Activated CD4-positive, alpha-beta memory T cell treated with anti-CD3 and anti-CD28 coated beads, Interleukin-2, amount 10 ng/mL, durations not matched to agents 7 days and 5 days (primary cell): ENCODE measurements at places on chromosomes 7 and 10.

- DNase-seq, result no peak
Observed at GRCh38 chr7:153943861-153944260, 108.3 kb upstream of the DPP6 start.

DNA sequence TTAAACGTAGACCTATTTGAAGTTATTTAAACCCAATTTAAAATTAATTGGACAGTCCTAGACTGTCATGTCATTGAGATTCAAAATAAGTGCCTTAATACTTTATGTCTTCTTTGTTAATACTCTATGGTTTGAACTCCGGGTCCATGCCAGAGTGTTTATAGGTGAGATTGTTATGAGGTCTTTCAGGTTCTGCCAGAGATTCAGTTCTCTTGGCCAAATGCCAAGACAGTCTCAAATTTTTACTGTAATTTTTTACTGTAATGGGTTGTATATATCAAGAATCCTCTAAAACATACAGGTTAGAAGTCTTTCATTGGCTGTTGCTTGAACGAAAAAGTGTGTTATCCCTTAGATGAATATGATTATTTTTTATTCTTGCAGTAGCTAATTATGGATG lies 3.9 kb downstream of the ADD3 start:
- no peak for DNase-seq

- no peak for DNase-seq
Observed at GRCh38 chr7:38600741-38601140, 30.4 kb downstream of the AMPH start.

DNA sequence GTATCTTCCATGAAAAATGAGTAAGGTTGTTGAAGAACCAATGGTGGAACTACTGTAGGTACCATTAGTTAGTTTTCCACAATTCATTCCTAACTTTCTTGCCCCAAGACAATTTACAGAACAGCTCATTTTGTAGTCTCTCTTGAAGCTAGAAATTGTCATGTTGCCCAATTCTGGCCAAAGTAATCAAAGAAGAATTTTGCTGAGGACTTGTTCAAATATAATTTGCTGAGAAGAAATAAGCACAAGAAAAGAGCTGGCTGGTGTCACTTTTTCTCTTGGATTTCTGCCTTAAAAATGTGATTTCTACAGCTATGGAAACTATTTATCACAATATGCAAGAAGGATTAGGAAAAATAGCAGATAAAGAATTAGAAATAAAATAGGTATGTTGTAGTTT lies 199.2 kb upstream of the SEMA3A start:
- DNase-seq, result no peak

GRCh38 chr7:70143075-70144044 lies 545.1 kb downstream of the AUTS2 start:
- no peak for DNase-seq

DNA sequence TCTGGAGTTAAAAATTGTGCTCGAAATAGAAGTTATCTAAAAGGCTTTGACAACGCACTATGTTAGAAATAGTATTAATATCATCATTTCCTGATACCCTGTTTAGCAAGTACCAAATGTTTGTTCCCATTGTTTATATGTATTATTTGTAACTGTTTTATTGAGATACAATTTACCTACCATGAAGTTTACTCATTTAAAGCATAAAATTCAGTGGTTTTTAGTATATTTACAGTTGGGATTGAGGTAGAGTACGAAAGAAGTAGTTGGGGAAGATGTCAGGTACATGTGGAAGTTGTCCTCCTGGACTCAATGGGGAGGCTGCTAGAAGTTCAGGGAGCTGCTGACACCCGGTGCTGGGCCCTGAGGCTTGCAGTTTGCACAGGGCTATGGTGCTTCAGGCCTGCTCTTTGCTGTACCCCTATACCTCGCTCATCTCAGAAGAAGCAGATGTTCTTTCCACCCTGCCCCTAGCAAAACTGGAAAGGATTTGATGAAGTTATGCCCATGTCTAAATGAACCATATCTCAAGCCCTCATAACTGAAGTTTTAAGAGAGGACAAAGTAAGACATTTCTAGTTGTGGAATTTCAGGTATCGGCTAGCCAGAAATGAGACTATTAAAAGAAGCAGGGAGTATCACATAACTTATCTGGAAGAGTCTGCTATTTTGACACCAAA lies 25.2 kb upstream of the WNT16 start:
- DNase-seq, result no peak

GRCh38 chr7:36440880-36441279 lies 51.2 kb downstream of the ANLN start:
- no peak for DNase-seq

GRCh38 chr7:37683246-37684120 lies at the start of gene GPR141:
GPR141 (plus strand) TSS chr7:37683766; CDS start chr7:37740394, 56,628 bp downstream.
- no peak for DNase-seq

GRCh38 chr7:80622541-80622940 lies 15.9 kb upstream of the CD36 start:
- no peak for DNase-seq

DNA sequence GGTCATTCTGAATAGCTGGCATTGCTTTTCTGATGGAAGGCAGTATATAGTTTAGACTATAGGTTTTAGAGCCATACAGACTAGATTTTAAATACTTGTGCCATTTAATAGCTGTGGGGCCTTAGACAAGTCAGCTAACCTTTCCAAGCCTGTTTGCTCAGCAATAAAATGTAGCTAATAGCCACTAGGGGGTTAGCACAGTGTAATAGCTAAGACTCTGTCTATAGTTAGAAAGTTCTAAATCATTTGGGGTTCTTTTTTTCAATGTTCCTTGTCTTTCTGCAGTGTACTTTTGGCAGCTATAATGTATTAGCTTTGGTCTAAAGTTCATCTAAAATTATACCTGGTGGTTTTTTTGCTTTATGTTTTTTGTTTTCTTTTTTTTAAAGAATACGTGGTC lies 7.5 kb upstream of the KIFBP start:
- DNase-seq, result no peak

DNA sequence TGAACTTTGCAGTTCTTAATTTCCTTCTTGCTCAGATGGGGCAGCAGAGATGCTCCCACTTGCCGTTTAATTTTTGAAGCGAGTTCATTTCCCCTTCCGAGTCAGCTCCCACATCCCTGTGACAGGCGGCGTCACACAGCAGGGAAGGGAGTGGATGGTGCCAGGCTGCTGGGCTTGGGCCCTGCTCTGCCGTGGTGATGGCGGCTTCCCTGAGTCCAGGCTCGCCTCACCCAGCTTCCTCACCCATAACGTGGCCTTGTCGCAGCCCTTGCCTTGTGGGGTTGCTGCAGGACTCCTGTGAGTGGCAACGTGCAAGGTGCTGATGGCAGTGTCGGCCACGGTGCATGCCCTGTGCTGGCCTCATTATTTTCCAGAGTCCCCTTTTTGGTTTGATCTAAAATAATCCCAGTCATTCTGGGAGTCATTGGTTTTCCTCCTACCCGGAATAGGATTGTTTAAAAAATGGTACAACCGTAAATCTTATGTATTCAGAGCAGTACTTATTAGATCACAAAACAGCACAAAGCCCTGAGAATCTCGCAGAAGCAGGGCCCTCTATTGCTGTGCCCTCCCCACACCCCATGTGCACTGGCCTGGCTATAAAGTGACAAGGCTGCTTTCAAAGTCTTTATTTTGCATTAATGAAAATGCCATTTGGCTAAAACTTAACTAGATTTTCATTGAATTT lies 260.1 kb downstream of the WDR37 start:
- no peak for DNase-seq

DNA sequence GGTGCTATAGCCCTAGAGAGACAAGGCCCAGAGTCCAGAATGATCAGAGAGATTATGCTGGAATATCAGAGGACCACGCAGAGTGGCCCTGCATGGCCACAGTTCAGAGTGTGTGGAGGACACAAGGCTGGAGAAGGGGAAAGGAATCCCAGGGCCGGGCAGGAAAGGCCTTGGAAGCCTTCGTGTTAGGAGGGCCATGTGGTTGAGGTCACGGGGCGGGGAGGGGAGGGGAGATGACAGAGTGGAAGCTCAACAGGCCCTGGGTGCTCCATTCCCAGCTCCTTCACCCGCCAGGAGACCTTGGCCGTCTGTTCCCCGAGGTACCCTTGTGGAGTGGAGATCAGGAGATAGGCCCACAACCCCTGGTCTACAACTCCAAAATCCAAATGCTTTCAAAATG lies 13.2 kb upstream of the EN2 start:
- no peak for DNase-seq

GRCh38 chr7:45072131-45073030 lies 16.4 kb downstream of the NACAD start:
- DNase-seq, result no peak

- no peak for DNase-seq
Observed at GRCh38 chr7:19066170-19066569, 51.3 kb downstream of the TWIST1 start.

DNA sequence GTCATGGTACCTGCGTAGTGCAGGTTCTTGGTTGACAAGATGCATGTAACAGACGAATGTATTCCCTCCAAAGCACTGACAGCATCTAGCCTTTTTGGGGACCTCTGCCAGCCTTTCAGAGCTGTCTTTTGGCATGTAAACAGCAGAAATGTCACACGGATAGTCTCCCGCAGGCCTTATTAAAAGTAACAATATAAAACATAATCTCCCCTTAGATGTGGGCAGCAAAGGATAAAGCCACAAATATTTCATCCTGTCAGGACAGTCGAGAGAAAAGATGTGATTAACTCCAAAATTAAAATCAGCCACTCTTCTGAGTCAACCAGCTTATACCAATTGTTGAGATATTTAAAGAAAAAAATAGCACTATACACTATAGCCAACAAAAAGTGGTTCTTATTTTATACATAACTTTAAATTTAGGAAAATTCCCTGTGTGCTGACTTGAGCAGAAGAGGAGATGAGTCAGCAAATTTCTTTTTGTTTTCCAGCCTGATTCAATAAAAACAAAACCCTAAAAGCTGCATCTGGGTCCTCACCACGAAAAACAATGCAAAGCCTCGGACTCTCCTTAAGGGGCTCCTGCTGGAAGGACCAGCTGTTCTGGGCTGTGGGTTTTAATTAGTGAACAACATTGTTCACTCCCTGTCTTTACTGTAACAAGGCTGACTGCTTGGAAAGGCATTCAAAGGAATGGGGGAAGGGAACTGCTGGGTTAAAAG lies 240.2 kb downstream of the ADAM12 start:
- no peak for DNase-seq

DNA sequence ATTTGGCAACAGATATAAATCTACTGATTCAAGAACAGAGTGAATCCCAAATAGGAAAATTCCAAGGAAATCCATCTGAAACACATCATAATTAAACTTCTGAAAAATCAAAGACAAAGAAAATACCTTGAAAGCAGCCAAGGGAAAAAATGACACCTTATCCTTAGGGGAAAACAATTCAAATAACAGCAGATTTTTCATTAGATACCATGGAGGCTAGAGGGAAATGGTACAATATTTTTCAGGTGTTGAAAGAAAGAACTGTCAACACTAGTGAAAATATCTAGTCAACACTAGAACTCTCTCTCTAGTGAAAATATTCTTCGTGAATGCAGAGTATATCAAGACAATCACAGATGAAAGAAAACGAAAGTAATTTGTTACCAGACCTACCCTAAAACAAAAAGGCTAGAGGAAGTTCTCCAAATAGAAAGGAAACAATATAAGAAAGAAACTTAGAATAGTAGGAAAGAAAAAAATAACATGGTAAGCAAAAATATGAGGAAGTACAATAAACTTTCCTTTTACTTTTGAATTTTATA lies 5.7 kb upstream of the FAM241B start:
- no peak for DNase-seq

DNA sequence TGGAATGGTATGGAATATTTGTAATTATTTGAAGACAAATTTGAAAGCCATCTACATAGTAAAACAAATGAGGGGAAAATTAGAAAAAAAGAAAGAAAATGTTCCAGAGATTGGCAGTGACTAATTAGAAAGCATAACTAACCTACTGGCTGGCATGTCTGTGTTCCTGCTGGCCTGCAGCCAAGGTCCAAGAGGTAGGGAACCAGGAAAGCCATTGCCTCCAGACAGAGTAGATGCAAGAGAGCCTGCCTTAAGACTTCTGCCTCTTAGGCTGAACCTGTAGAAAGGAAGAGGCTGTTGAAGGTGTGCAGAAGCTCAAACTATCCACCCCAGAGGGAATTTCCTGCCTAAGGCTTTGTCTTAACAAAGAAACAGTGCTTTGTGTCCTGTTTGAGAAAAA lies 982.0 kb downstream of the SORCS1 start:
- DNase-seq, result no peak

DNA sequence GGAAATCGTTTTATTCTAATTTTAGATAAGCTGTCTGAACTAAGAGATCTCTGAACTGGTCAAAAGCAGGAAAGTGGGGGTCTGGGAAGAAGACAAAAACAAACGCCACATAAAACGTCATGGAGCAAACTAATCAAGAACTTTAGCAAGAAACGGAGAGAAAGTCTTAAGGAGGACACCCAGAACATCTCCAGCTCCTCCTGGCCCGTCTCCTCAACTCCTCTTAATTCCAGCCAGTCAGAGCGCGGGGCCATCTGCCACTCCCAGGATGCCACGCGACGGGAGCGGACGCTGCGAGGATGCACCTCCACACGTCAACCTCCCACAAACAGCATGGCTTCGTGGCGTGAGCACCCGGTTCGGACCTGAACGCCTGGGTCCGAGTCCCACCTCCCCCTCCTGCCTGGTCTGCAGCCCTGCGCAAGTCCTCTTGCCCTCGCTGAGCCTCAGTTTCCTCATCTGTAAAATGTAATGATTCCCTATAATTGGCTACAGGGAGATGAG lies 598 bp downstream of the MMS19 start:
- peak; percentile 82 for DNase-seq

DNA sequence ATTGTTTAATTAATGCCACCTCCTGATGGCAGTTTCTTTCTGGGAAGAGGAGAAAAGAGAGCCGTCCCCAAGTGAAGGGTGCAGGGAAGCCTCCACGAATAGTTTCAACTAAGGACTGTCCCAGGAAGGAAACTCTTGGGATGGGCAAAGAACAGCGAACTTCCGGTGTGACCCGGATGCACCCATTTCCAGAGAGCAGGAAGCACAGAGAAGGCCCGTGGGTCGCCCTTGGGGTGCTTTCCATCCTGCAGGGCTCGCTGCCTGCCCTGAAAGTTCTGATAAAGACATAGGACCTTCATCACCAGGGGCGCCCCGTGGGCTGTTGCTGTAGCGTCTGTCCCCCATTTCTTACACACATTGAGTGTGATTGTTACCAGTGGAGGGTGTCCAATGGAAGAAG lies 27.0 kb downstream of the GTF2I start:
- no peak for DNase-seq

GRCh38 chr7:20158684-20159083 lies 58.5 kb downstream of the MACC1 start:
- no peak for DNase-seq

- DNase-seq, result no peak
Observed at GRCh38 chr7:21651697-21652096, 108.9 kb downstream of the DNAH11 start.

DNA sequence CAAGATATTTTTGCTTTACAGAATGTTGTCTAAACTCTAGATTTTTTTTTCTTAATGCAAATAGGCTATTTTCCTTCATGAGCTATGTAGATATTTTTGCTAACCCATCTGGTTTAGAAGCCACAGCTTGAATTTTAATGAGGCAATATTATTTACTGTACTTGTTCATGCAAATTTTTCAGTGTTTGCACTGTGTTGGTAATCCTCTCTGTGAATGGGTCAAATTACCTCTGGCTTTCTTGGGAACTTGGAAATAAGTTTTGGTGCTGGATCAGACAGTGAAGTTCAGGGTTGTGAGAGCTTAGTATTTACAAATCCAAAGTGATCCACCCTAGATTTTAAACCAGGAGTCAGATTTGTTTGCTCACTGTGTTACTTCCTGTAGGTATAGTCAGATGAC lies 686.9 kb downstream of the NXPH1 start:
- no peak for DNase-seq
